ENCODE measurements at places on chromosomes 3 and 15.

GRCh38 chr3:143121241-143122088, 1.9 kb downstream of the CHST2 start:
- DNase-seq, result no peak

GRCh38 chr15:99467853-99468464, 97.8 kb upstream of the MEF2A start:
- no peak for DNase-seq

DNA sequence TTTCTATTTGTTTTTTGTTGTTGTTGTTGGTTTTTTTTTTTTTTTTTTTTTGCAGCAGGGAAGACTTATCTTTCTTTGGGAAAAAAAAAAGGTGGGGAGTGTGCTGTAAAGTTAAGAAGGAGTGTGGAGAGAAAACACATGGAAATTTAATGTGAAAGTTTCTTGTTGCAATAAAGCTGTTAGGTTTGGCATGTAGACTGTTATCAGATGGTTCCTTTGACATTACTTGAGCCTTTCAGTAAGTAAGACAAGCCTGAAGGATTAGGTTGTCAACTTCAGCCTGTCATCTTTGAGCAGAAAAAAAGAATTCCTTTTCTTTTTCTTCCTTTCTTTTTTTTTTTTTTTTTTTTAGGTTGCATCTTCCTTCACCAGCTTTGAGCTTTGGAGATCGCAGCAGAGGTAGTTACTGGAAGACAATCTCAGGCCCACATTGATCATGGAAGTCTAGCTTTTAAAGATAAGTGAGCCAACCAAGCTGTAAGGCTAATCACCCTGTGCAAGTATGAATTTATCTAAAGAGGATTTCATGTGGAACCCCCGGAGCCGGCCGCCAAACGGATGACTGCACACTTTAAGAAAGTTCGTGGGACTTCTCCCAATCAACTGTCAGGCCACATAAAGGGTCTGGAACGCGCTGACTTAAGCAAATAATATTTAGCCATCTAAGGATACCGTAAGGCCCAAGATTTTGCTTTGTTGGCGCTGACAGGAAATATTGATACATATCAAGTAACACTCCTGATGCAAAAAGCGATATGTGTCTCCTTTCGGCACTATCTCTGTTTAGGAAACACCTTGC, 1040.1 kb upstream of the NR2F2 start:
- no peak for DNase-seq

DNA sequence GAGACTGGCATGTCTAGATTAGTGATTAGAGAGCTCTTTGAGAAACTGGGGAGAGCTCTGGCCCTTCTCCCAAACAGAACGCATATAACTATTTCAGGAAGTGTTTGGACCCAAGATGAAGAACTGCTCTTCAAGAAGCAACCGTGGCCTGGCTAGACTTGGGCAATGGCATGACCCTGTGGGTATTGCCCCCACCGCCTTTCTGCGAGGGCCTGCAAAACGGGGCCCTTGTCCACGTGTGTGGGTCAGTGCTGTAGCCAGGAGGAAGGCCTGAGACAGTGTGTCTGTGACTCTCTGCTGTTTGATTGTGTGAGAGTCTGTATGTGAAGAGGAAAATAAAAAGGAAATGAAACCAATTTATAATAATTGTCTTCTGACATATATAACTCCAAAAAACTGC, 42.5 kb downstream of the EEFSEC start:
- DNase-seq, result no peak

- DNase-seq, result no peak
These were observed 7.3 kb upstream of the TRNT1 start for GRCh38 chr3:3119393-3119851.

DNA sequence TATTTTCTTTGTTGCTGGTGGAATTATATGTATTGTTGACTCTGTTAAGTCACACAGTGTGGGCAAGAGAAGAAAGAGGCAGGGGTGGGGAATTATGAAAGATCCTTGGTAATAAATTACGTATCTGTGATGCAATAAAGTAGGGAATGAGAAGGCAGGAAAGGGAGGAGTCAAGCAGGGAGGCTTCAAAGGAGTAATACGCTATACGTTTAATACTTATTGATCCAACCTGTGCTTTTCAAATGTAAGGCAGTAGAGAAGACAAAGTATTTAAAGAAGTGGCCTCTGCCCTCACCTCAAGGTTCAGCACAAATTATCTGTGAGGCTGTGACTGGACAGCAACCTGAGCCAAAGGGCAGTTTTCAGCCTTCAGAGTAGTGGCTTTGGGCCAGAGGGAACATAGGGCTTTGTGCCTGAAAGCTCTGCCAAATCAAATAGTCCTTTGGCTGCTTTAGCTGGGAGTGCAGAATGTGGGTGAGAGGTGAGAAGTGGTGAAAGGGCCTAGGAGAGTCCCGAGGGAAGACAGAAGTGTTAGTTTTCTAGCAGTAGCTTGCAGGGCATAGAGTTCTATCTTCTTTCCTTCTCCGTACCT, 1.2 kb upstream of the PLIN1 start:
- no peak for DNase-seq

- no peak for DNase-seq
These were observed 2.8 kb downstream of the FNDC3B start for GRCh38 chr3:172042136-172042662.

GRCh38 chr3:111712294-111713167, 117.4 kb upstream of the ZBED2 start:
- DNase-seq, result no peak

GRCh38 chr3:71281280-71281679, 302.2 kb downstream of the FOXP1 start:
- DNase-seq, result no peak

GRCh38 chr3:79247725-79248043, 520.1 kb downstream of the ROBO1 start:
- no peak for DNase-seq

DNA sequence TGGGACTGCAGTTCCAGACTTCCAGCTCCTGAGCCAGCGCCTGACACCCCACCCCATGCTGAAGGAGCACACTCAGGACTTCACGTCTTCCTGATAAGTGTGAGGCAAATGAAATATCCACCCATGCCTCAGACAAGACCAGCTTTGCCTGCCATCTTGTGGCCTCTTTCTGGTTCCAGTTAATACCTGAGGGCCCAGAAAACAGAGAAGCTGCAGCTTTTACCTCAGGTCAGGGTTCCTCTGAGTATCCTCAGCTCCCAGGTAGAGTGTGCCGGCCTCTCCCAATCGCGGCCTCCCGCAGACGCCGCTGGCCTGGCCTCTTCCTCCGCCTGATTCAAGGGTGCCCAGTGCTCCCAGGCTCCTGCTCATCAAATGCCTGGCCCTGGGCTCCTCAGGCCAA, 5.1 kb upstream of the KLHL6 start:
- DNase-seq, result no peak

DNA sequence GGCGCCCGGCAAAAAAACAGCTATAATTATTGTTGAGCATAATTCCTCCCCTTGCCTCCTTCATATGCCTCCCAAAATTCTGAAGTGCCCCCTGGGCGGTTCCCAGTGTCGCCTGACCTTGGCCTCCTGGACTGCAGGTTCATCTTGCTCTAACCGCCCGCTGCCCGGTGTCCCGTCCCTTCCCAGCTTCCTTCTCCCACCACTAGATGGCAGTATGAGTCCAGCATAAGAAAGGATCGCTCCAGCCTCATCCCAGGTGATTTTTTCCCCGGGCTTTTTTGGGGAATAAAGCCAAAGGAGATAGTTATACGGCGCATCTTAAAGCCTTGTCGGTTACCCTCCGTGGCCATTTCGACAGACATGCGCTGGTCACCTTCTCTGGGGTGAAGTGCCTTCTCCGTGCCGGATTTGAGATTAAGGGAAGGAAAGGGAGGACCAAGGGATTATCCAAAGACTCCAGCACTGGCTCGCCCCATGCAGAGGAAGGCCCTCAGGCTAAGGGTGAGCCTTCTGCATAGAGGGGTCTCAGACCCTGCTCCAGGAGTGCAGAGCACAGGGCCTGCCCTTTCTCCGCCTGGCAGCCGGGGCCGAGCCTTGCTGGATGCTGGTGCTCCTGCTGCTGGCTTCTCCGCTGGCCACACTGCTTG, 45.8 kb upstream of the TRA2B start:
- peak; percentile 2 for DNase-seq

- DNase-seq, result no peak
These were observed 86.2 kb downstream of the DHX30 start for GRCh38 chr3:47888986-47889757.

DNA sequence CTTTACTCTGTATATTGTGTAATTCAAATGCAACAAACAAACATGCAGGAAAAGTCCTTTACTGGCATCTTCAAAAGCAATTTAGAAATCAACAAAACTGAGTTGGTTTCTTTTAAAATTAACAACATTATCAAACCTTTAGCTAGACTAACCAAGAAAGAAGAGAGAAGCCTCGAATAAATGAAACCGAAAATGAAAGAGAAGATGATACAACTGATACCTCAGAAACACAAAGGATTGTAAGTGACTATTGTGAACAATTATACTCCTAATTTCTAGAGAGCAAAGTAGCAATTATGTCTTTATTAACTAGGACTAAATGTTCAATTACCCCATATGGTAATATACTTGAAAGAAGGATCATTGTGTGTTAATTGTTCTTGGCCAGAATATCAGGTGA, 49.2 kb upstream of the P3H2 start:
- DNase-seq, result no peak

GRCh38 chr3:139127101-139127500, 82.4 kb upstream of the PRR23C start:
- no peak for DNase-seq
